AG04449 (cell line): ENCODE measurements at places on chromosomes 12 and 14.

GRCh38 chr12:65323070-65323469 lies 44.6 kb downstream of the MSRB3 start:
- no peak for DNase-seq

GRCh38 chr12:123075646-123076171 lies 75.2 kb downstream of the PITPNM2 start:
- no peak for DNase-seq

- DNase-seq, result no peak
Measured at GRCh38 chr12:102799229-102799628, 117.8 kb downstream of the PAH start.

DNA sequence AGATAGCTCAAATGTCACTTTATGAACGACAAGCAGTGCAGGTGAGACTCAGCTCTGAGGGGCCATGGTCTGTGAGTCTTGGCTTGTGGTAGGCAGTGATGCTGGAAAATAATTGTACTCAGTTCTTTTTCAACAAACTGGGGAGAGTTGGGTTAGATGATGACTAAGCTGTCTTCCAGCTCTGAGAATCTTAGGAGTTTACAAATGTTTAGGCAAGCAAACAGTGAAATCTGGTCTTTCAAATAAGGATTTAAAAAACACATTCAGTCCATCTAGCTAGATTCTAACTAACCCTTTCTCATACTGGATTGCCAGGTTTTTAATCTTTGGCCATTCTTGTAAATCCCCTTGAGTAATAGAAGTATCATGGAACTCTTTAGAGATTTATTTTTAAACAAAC lies 3.4 kb downstream of the PHC1 start:
- no peak for DNase-seq

- DNase-seq, result no peak
Measured at GRCh38 chr14:55665067-55665675, 85.2 kb downstream of the KTN1 start.

DNA sequence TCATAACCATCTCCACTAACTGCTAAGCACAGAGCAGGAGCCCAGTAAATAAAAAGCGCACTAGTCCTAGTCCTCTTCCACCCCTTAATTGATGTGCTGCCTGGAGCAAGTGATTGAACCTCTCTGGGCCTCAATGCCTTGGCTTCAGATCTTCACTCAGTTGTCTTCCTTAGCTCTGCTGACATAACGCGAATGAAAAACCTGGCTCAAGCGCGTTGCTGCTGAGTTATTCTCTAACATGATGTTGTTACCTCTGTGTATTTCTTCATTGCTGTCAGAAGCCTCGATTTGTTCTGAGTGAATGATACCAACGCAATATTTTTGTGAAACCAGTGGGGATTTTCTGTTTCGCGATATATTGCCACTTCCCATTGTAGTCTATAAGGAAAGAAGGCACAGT lies 185.1 kb upstream of the CCND2 start:
- no peak for DNase-seq

DNA sequence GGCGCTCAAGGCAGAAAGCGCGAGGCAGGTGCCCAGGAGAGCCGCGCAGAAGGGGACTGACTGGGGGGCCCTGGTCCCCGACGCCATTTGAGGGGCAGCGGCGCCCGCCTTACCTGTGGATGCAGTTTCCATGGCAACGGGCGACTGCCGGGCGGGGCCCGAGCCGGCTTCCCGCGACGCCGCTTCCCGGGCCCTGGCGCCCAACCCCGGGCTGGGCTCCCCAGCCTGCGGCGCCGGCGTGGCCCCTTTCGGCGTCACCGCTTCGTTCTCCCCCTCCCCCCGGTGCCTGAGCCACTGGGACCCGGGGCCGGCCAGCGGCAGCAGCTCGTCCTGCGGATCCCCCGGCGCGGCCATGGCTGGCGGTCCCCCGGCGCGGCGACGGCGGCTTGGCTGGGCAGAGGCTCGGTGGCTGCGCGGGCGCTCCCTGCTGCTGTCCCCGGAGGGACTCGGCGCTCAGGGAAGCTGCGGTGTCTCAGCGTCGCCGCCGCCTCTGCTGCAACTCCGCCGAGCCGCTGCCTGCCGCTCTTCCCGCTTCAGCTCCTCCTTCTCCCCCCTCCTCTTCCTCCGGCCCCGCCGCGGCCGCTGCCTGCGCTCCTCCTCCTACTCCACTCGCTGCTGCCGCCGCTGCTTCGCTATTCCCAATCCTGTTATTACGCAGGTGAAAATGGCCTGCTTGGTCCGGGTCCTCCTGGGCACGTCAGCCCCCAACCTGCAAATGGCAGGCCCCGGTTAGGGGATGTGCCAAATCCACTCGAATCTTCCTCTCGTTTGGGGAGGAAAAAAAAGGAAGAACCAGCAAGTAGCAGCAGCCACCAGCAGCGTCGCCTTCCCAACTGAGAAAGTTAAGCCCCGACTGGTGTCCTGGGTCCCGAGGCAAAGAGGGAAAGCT lies at the start of gene RTN1:
Gene RTN1, minus strand, starts transcription at position 500 of the 889 bp plus-strand sequence. Its CDS starts 146 bp downstream, at position 354.
- no peak for DNase-seq

GRCh38 chr12:7444076-7444475 lies at the start of gene CD163L1:
TSS of gene CD163L1 (minus strand) at chr12:7444153. CDS start at chr12:7444127, 26 bp downstream.
- DNase-seq, result no peak

DNA sequence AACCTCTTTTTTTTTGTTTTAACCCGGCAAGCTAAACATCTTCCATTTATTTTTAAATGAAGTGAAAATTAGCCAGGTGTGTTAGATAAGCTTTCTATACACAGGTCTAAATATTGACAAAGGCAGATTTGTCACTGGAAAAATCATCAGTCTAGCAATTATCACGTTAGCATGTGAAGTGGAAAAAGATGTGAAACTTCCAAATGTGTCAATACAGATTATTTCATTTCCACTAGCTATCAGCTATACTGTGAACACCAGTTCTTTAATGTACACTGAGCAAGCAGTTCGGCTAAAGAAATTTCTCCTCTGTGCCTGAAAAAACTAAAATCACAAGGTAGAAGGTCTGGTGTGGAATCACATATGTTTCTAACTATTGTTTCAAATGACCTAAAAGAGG lies 96.6 kb upstream of the G2E3 start:
- no peak for DNase-seq

DNA sequence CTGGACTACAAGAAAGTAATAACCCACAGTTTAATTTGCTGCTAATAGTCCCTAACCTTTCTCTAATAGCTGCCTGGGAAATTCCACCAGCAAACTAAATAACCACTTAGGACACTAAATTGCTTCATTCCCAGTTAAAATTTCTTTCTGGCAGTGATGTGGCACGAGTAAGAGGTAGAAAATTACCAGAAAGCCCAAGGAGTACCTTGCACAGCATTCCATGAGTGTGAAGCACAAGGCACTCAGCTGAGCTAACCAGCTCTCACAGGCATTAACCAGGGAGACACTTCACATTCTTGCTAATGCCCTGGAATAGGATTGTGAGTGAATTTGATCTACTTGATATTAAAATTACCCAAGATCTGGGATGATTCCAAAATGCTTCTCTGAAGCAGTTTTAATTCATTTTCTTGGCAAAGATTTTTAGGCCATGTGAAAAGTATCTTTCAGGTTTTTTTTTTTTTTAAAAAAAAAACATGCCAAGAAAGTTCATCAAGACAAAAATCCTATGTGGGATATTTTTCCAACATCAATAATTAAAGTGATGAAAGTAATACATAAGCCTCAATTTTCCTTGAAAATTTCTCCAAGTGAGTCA lies 29.5 kb downstream of the TSPAN8 start:
- DNase-seq, result peak; percentile 17

GRCh38 chr12:28460420-28461130 lies 270.3 kb downstream of the CCDC91 start:
- DNase-seq, result no peak

GRCh38 chr14:61050417-61050816 lies 69.4 kb downstream of the SLC38A6 start:
- DNase-seq, result no peak

DNA sequence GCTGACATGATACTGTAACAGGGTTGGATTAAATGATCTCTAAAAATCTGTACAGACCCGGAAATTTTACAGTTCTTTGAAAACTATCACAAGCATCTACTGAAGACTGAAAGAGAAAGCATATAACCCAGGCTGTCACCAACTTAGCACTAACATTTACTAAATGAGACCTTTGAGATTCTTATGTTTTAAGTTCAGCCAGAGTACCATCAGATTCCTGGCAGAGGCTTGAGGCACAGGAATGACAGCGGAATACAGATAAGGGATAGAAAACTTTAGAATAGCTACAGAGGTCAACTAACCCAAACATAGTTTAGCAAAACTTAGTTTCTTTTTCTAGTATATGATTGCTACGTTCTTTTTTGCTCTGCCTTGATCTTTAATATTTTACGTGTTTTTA lies 91.6 kb upstream of the FERMT2 start:
- DNase-seq, result no peak

DNA sequence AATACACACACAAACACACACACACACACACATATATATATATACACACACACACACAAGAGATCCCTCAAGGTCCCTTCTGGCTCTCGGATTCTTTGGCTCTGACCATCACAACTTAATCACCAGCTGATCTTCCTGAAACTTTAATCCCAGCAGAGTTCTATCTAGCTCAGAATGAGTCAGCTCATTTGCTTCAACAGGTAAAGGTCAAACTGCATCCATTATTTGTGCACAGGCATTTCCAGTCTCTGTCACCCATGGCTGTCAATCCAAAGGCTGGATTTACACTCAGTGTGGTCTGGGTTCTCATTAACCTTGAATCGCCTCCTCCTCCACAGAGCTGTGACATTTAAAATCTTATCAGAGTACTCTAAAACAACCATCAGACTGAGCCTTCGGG lies 113.3 kb upstream of the TMPO start:
- no peak for DNase-seq

GRCh38 chr12:57815177-57816000 lies 3.1 kb downstream of the AVIL start:
- no peak for DNase-seq

GRCh38 chr14:26104717-26105116 lies 493.1 kb downstream of the NOVA1 start:
- no peak for DNase-seq

DNA sequence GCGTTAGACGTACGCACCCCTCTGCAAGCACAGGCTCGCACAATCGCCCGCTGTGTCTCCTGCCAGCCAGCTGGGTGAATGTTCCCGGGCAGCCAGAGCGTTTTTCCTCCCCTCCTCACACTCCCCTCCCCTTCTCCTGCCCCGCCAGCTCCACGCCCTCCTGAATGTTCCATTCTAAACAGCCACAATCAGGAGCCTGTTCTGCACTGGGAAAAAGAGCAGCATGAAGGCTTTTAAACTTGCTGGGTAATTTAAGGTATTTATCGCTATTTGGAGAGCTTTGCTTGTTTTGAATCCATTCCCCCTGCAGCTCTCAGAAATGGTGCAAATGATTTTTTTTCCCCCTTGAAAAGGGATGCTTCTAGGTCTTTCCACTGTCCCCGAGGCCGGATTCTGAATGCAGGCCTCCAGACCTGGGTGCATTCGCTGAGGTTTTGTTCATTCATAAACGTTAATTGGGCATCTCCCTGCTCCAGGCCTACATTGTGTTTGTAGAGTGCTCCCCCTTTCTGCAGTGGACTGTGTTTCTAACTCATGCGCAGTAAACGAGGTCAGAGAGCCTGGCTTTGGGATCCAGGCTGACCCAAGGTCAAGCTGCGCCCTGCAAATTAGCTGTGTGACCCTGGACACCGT lies 212.5 kb downstream of the CHST11 start:
- DNase-seq, result no peak

DNA sequence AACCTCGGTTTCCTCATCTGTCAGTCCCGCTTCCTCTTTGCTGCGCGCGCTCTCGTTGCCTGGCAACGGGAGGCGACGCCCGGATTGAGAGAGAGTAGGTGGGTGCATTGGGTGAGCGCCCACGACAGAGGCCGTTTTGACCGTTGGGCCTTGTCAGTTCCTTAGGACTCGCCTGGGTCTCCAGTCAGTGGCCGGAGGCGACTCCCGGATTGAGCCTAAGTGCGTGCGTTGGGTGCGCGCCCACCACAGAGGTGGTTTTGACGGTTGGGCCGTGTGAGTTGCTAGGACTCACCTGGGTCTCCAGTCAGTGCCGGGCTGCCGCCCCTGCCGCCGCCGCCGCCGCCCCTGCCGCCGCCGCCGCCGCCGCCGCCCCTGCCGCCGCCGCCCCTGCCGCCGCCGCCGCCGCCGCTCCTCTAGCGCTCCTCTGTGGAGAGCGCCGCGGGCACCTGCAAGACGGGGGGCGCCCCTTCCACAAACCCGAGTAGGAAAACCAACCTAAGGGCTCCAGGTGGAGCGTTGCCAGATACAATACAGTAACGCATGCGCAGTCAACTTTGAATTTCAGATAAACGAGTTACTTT lies 37.2 kb downstream of the APOBEC1 start:
- DNase-seq, result no peak

DNA sequence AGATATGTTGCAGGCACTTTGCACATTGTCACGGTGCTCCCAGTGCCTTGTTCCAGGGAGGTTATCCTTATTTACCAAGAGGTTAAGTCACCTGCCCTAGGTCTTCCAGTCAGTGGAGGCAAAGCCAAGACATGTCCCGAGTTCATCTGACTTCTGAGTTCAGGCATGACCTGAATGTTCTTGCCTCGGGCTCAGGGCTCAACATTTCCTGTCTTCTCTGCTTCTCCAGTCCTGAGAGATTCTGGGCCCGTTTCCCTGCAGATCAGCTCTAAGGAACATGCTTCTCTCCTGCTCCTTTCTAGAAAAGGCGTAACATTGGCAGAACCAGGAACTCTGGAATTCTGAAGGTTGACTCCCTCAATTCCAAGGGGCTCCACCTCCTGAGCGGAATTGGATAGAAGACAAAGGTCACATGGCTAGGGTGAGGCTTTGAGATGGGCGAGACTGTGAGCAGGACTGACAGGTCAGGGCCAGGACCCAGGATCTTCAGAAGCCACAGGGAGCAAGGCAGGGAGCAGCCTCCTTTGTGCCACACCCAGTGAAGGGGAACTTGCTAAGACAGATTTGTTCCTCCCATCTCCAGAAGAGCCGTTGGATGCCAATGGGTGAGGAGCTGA lies 19.9 kb downstream of the BDKRB2 start:
- no peak for DNase-seq

DNA sequence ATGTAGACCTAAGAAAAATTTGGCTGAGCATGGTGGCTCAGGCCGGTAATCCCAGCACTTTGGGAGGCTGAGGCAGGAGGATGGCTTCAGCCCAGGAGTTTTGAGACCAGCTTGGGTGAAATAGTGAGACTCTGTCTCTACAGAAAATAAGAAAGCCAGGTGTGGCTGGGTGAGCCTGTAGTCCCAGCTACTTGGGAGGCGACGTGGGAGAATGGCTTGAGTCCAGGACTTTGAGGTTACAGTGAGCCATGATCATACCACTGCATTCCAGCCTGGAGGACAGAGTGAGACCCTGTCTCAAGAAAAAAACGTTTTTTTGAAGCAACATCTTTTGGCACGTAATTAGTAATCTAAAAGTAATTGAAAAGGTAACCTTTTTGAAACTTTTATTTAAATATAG lies 70.9 kb downstream of the FERMT2 start:
- DNase-seq, result no peak

DNA sequence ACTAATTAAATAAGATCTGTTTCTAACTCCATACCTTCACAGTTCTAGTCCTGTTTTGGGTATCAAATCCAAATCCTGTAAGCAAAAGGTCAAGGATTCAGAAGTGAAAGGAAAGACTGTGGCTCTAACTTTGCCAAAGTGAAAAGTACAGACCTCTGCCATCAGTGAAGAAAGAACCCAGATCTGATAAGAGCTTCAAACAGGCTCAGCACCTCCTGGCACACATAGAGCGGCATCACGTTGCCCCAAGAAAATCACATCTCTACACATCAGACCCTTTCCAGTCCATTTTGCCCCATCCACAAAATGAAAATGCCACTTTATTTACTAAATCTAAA lies 23.2 kb downstream of the CLIP1 start:
- DNase-seq, result no peak

GRCh38 chr12:29427964-29428363 lies 47.0 kb upstream of the ERGIC2 start:
- no peak for DNase-seq

GRCh38 chr12:121713257-121713777 lies 765 bp downstream of the TMEM120B start:
- no peak for DNase-seq
